ENCODE measurements at places on chromosomes 2 and 18. TPM values are rescaled to one million over a fixed set of nuclear protein-coding genes. Genes with fewer than 3 reads are reported as not detected.

GRCh38 chr2:131105950-131106801 is 1.0 kb downstream of the PLEKHB2 start:
- H3K36me3 ChIP-seq: no peaks in the 10 kb centered on the region
- peak overlapping the region; percentile 99 for H3K27ac ChIP-seq
- peaks cover 13% of the 10 kb centered on the region for H3K4me1 ChIP-seq

- peak; percentile 84 for DNase-seq
- no peak overlapping the region for H3K4me3 ChIP-seq
- H3K27me3 ChIP-seq: no peaks in the 10 kb centered on the region
- no peaks in the 10 kb centered on the region for H3K36me3 ChIP-seq
- H3K27ac ChIP-seq: no peak overlapping the region
- no peaks in the 10 kb centered on the region for H3K4me1 ChIP-seq
These were observed 81.9 kb downstream of the CLIP4 start for GRCh38 chr2:29196792-29197788.

DNA sequence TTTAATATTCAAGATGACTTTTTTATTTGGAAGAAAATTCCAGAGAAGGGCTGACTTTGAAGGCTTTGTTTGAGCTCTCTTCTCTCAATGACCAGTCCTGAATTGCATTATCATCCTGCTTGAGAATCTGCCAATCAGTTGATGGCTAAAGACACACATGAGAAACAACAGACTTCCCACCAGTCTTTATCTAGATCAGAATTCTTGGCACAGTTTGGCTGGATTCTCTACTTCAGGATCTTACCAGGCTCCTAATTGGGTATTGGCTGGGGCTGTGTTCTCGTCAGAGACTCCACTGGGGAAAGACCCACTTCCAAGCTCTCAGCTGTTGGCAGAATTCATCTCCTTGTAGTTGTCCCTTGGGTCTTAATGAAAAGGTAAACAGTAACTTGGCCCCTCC is 86.0 kb downstream of the WDSUB1 start:
- DNase-seq: no peak
- no peaks in the 10 kb centered on the region for H3K4me1 ChIP-seq
- no peaks in the 10 kb centered on the region for H3K27me3 ChIP-seq

DNA sequence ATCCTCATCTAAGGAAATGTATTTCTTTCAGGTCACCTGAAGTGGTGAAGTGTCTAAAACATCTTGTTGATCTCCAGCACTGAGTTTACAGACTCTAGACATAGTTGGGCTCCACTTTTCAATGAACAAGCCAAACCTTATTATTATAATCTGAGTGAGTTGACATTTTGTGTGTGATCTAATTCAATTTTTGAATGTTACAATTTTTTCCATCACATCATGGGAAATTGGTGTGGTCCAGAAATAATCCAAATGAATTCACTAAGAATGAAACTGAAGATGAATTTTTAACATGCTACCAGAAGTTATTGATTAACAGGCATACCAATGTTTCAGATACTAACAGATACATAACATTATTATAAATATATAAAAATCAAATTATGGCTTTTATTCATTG is 75.6 kb upstream of the EFEMP1 start:
- H3K4me1 ChIP-seq: no peaks in the 10 kb centered on the region
- H3K4me3 ChIP-seq: no peak overlapping the region
- no peak overlapping the region for H3K27ac ChIP-seq
- H3K36me3 ChIP-seq: no peaks in the 10 kb centered on the region
- no peak for DNase-seq

- H3K27ac ChIP-seq: no peak overlapping the region
- H3K27me3 ChIP-seq: no peaks in the 10 kb centered on the region
- H3K4me1 ChIP-seq: no peaks in the 10 kb centered on the region
- no peak overlapping the region for H3K4me3 ChIP-seq
These were observed 71.5 kb downstream of the RAB31 start for GRCh38 chr18:9779630-9780029.

PROC gene
- total RNA-seq: 5.9 TPM

- H3K4me3 ChIP-seq: no peak overlapping the region
These were observed 96.6 kb upstream of the CABLES1 start for GRCh38 chr18:23038712-23039111.

GRCh38 chr2:39546937-39547336 is 109.9 kb upstream of the MAP4K3 start:
- no peaks in the 10 kb centered on the region for H3K27me3 ChIP-seq
- peak overlapping the region; percentile 2 for H3K27ac ChIP-seq
- peaks cover 8% of the 10 kb centered on the region for H3K4me1 ChIP-seq
- no peak for DNase-seq
- no peak overlapping the region for H3K4me3 ChIP-seq
- no peaks in the 10 kb centered on the region for H3K36me3 ChIP-seq

GRCh38 chr18:24140697-24141096 is 1.8 kb downstream of the CABYR start:
- H3K4me1 ChIP-seq: no peaks in the 10 kb centered on the region
- H3K27me3 ChIP-seq: no peaks in the 10 kb centered on the region
- no peak overlapping the region for H3K27ac ChIP-seq
- H3K36me3 ChIP-seq: no peaks in the 10 kb centered on the region

- no peaks in the 10 kb centered on the region for H3K4me1 ChIP-seq
- H3K4me3 ChIP-seq: no peak overlapping the region
- no peaks in the 10 kb centered on the region for H3K36me3 ChIP-seq
- H3K27ac ChIP-seq: no peak overlapping the region
- H3K27me3 ChIP-seq: no peaks in the 10 kb centered on the region
These were observed 64.5 kb downstream of the CELF4 start for GRCh38 chr18:37501136-37501535.

SCYGR7 gene
- not detected for total RNA-seq

GRCh38 chr18:27652480-27653121 is 467.5 kb upstream of the CHST9 start:
- no peak for DNase-seq
- H3K4me1 ChIP-seq: no peaks in the 10 kb centered on the region
- no peaks in the 10 kb centered on the region for H3K27me3 ChIP-seq
- H3K27ac ChIP-seq: no peak overlapping the region
- no peaks in the 10 kb centered on the region for H3K36me3 ChIP-seq
- H3K4me3 ChIP-seq: no peak overlapping the region

GREB1L gene
- total RNA-seq: 0.79 TPM

CENPO gene
- 5.7 TPM for total RNA-seq

GRCh38 chr2:39870871-39871270 is 91.8 kb upstream of the THUMPD2 start:
- no peaks in the 10 kb centered on the region for H3K27me3 ChIP-seq
- H3K27ac ChIP-seq: no peak overlapping the region
- DNase-seq: no peak

DNA sequence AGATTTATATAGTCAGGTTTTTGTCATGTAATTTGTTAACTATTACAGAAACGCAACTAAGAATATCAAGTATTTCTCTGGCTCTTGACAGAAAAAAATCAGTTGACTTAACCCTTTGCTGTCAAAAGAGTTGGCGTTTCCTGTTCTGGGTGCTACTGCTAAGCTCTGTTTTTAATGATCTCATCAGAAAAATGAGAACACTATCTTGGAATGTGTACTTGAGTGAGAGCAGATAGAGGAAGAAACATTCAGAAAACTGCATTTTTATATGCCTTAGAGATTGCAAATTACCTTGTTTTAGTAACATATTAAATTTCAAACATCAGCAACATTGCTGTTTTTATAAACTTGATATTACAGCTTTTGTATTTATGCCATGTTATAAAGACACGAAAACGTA is 297.9 kb downstream of the RDH14 start:
- H3K4me3 ChIP-seq: no peak overlapping the region
- no peaks in the 10 kb centered on the region for H3K36me3 ChIP-seq
- no peak for DNase-seq
- H3K27me3 ChIP-seq: no peaks in the 10 kb centered on the region
- no peak overlapping the region for H3K27ac ChIP-seq

- no peak for DNase-seq
- H3K4me1 ChIP-seq: no peaks in the 10 kb centered on the region
- no peaks in the 10 kb centered on the region for H3K36me3 ChIP-seq
- no peak overlapping the region for H3K4me3 ChIP-seq
- H3K27me3 ChIP-seq: no peaks in the 10 kb centered on the region
These were observed 19.4 kb upstream of the EHBP1 start for GRCh38 chr2:62686012-62686685.

- no peaks in the 10 kb centered on the region for H3K27me3 ChIP-seq
- no peak for DNase-seq
- no peak overlapping the region for H3K4me3 ChIP-seq
- no peak overlapping the region for H3K27ac ChIP-seq
- no peaks in the 10 kb centered on the region for H3K4me1 ChIP-seq
These were observed 59.2 kb downstream of the LYPD6 start for GRCh38 chr2:149389506-149390167.

TTR gene
- not detected for total RNA-seq

RGPD3 gene
- 0.19 TPM for total RNA-seq

DNA sequence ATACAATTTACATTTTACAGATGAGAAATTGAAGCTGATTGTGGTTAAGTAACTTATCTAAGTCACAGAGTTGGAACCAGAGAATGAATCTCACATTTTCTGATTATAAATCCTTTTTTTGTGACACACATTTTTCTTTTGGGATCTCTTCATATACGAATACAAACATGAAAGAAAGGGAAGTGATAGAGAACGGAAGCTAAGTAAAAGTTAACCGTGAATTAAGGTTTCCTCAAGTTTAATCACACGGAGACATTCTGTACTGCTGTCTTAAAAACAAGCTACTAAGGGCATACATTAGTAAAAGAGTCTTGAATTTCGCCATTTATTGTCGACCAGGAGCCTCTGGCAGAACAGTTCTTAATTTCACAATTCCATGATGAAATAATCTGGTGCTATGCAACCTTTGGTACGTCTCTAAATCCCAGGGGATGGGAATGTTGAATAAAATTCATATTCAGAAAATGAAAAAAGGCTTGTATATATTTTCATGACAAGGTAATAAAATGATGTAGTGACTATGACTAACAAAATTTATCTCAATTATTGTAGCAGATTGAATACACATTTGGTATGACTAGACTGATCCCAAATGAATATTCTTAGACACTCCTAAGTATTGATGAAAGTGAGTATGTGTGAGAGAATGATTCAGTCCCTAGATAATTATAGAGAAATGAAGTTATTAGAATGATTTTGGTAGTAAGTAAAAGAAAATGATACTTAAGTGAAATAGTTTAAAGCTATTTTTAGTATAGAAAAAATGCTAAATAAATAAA is 40.3 kb upstream of the ZSWIM2 start:
- H3K4me3 ChIP-seq: no peak overlapping the region
- no peak for DNase-seq
- H3K27ac ChIP-seq: no peak overlapping the region
- no peaks in the 10 kb centered on the region for H3K27me3 ChIP-seq

DNA sequence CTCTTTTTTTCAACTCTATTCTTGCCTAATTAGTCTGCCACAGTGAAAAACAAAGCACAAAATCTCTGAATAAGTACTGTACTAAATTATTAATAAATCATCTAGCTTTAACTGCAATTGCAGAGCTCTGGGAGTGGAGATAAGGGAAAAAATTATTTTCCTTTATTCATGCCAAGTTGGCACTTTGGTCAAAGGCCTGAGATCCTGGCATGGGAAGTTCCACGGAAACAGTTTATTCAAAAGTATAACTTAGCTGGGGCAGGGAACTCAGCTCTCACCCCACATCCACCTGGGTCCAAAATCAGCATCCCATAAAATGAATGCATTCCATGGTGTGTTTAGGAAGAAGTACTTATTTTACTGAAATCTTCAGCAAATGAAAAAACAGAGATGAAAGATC is 185.2 kb upstream of the APCDD1 start:
- no peak overlapping the region for H3K27ac ChIP-seq
- DNase-seq: no peak
- H3K27me3 ChIP-seq: no peaks in the 10 kb centered on the region
- H3K36me3 ChIP-seq: no peaks in the 10 kb centered on the region
- H3K4me1 ChIP-seq: peaks cover 4% of the 10 kb centered on the region

FHL2 gene
- 75.9 TPM for total RNA-seq

DNA sequence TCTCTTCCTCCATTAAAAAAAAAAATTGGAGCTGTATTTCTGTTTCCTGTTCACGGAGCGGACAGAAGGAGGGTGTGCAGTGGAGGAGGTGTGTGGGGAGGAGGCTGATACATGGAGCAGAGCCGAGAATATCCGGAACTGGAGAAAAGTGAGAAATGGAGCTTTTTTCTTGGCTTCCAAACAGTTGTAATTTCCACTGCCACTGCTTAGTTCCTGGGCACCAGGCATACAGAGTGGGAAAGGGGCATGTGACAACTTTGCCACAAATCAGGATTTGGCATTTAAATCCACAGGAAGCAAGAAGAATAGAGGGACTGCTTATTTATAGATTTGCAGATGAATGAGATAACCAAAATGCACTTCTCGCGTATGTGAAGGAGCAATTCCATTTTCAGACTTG is 71.2 kb downstream of the BCL11A start:
- H3K4me3 ChIP-seq: no peak overlapping the region
- no peak overlapping the region for H3K27ac ChIP-seq
- no peak for DNase-seq
- no peaks in the 10 kb centered on the region for H3K4me1 ChIP-seq

- H3K36me3 ChIP-seq: no peaks in the 10 kb centered on the region
- no peak for DNase-seq
- no peak overlapping the region for H3K27ac ChIP-seq
- H3K4me3 ChIP-seq: no peak overlapping the region
These were observed 165.2 kb downstream of the AGPS start for GRCh38 chr2:177557794-177558193.

DNA sequence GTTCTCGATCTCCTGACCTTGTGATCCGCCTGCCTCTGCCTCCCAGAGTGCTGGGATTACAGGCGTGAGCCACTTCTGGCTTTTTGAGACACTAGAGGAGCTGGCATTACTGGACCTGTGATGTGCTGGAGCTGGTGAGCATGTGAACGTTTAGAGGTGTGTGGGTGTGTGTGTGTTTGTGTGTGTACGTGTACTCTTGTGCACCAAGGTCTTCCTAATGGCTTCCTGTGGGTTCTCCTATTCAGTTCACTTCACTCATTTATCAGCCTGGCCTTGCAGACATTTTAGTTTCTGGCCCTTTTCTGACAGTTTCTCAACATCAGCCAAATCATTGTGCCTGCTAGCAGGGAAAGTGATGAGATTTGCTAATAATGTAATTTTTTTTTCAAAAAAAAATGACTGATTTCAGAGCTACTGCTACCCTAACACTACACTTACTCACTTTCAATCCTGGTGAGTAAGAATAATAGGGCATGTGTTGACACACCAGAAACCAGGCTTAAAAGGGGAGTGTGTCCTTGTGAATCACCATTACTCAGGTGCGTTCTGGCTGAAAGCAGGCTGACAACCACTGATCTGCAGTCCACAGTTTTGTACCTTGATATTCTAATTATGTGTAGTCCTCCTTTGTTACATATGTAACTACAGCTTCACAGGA is 41.0 kb upstream of the ACTR3 start:
- no peak overlapping the region for H3K4me3 ChIP-seq
- DNase-seq: no peak
- H3K36me3 ChIP-seq: no peaks in the 10 kb centered on the region
- no peaks in the 10 kb centered on the region for H3K27me3 ChIP-seq
- peaks cover 5% of the 10 kb centered on the region for H3K4me1 ChIP-seq
- H3K27ac ChIP-seq: no peak overlapping the region

DNA sequence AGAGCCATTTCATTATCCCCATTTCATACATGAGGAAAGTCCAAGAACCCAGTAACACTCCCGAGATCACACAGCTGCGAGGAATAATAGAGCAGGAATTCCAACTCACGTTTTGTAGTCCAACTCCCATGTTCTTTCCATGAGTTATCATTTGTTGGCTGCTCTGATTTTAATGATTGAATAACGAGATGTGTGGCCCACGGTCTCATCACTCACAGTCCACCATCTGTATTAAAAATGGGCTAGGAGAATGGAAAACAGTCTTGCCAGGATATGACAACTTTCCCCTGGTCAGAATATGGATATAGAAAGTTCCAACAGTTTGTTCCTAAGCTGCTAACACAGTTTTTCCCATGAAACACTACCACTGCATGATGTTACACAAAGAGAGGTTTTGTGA is 147.5 kb downstream of the METTL4 start:
- H3K4me3 ChIP-seq: no peak overlapping the region
- H3K27ac ChIP-seq: no peak overlapping the region
- H3K27me3 ChIP-seq: no peaks in the 10 kb centered on the region
- DNase-seq: no peak
- H3K4me1 ChIP-seq: no peaks in the 10 kb centered on the region

VAMP8 gene
- 196 TPM for total RNA-seq
